ENCODE measurements at places on chromosomes 5 and 9. TPM values are rescaled to one million over a fixed set of nuclear protein-coding genes. Genes with fewer than 3 reads are reported as not detected.

The ADGRD2 gene
- total RNA-seq = not detected

The CCDC152 gene
- total RNA-seq = 0.56 TPM

The POC5 gene
- total RNA-seq = 5.1 TPM

The IGFBPL1 gene
- not detected for total RNA-seq

The CSF2 gene
- total RNA-seq = 0.36 TPM

The ZNF883 gene
- 0.09 TPM for total RNA-seq

The ATP6V0E1 gene
- total RNA-seq = 221 TPM

The USP20 gene
- 7.6 TPM for total RNA-seq

The TCERG1 gene
- 29.3 TPM for total RNA-seq

The PDCD1LG2 gene
- total RNA-seq = 11.7 TPM

The PAPPA gene
- 0.09 TPM for total RNA-seq

The IFNA4 gene
- total RNA-seq = not detected

The ZNF879 gene
- total RNA-seq = 5.6 TPM

All from endothelial cell of coronary artery (primary cell).